ENCODE measurements at places on chromosomes 13 and 19.

DNA sequence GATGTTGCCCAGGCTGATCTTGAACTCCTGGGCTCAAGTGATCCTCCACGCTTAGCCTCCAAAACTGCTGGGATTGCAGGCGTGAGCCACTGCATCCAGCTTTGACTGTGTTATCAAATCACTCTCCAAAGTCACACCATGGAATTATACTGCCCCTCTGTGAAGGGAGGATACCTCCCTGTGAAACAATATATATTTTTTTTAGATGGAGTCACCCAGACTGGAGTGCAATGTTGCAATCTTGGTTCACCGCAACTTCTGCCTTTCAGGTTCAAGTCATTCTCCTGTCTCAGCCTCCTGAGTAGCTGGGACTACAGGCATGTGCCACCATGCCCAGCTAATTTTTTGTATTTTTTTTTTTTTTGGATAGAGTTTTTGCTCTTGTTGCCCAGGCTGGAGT is 7.7 kb downstream of the TYK2 start:
- DNase-seq: no peak

- DNase-seq: no peak
These were observed 9.2 kb downstream of the LGALS4 start for GRCh38 chr19:38803543-38803942.

DNA sequence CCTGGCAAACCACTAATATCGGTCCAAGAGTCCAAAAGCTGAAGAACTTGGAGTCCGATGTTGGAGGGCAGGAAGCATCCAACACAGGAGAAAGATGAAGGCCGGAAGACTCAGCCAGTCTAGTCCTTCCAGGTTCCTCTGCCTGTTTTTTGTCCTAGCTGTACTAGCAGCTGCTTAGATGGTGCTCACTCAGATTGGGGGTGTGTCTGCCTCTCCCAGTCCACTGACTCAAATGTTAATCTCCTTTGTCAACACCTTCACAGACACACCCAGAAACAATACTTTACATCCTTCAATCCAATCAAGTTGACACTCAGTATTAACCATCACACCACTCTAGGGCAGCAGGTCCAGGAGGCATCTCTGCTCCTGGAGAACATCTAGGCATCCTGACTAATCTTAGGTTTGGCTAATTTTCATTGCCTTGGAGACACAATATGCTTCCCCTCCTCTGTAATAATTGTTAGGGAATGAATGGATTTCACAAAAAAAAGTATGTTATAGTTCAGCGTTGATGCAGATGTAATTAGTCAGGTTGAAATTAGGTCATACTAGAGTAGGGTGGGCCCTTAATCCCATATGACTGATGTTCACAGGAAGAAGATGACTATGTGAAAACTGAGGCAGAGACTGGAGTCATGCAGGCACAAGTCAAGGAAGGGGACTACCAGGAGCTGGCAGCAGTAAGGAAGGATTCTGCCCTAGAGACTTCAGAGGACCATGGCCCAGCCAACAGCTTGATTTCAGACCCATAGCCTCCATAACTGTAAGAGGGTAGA is 183.4 kb downstream of the RBM26 start:
- DNase-seq: no peak

DNA sequence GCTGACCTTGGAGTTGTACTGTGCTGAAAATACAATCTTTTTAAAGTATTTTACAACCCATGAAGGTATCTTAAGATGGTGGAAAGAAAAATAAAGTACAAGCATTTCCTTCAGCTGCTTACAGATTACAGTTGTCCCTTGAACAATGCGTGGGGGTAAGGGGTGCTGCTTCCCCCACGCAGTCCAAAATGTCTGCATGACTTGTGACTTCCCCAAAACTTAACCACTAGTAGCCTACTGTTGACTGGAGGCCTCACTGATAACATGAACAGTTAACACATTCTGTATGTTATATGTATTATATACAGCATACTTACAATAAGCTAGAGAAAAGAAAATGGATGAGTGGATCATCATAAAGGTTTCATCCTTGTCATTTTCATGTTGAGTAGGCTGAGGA is 45.3 kb upstream of the ZNF599 start:
- no peak for DNase-seq

- no peak for DNase-seq
These were observed 8.5 kb downstream of the MIDN start for GRCh38 chr19:1256646-1257474.

DNA sequence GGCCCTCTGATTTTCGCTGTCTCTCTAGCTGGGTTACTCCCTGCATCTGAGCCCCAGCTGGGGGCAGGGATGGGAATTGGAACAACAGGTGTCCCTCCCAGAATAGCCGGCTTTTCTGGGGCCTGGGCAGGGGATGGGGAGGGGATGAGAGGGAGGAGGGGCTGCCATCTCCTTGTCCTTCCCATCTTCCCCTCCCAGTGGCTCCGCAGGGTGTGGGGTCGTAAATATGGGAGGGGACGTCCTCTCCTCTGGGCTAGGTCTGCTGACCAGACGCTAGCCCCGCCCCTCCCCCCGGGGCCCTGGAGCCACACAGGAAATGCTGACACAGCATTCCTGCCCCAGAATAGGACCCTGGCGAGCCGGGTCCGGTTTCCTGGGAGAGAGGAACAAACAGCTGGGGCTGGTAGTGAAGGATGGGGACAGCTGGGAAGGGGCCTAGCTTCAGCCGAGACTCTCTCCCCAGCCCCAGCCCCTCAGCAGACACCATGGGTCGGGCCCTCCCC is 1.1 kb downstream of the RYR1 start:
- no peak for DNase-seq

DNA sequence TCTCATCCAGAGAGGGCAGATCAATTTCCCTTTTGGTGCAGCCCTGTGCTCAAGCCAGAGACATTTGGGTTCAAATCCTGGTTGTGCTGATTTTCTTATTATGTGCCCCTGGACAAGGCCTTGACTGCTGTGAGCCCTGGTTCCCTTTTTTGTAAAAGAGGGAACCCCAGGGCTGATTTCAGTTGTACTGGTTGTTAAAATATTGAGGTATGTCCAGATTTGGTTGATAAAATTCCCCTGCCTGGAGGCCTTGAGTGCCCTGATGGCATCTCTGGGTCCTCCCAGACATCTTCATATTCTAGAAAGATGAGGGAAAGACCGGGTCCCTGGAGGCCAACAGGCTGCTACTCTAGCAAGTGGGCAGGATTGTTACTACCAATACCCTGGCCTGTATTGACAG is 14.4 kb upstream of the PLAUR start:
- DNase-seq: no peak

DNA sequence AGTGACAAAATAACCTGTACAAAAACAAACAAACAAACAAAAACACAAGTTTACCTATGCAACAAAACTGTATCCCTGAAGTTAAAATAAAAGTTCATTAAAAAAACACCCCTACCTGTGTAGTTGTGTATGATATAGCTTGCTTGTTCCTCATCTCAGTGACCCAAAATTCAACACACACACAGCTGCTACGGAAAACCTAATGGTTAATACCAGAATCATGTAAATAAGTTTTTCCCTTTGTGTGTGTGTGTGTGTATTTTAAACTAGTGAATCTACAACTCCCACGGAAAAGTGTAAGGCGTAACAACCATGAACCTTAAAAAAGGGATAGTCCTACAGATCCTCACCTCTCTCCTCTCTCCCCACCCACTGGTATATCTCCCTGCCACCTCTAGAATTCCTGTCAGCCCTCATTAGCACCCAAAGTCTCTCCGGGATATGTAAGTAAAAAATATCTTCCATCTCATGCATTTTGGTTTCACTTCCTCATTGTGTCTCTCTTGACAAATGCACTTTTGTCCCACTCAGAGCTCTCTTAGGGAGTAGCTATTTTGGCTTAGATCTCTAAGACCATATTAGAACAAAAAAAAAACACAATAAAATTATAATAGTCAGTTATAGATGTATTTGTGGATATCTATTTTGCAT is 2236.5 kb downstream of the PCDH9 start:
- no peak for DNase-seq

GRCh38 chr13:50829896-50830295 is 13.6 kb downstream of the DLEU7 start:
- DNase-seq: no peak

DNA sequence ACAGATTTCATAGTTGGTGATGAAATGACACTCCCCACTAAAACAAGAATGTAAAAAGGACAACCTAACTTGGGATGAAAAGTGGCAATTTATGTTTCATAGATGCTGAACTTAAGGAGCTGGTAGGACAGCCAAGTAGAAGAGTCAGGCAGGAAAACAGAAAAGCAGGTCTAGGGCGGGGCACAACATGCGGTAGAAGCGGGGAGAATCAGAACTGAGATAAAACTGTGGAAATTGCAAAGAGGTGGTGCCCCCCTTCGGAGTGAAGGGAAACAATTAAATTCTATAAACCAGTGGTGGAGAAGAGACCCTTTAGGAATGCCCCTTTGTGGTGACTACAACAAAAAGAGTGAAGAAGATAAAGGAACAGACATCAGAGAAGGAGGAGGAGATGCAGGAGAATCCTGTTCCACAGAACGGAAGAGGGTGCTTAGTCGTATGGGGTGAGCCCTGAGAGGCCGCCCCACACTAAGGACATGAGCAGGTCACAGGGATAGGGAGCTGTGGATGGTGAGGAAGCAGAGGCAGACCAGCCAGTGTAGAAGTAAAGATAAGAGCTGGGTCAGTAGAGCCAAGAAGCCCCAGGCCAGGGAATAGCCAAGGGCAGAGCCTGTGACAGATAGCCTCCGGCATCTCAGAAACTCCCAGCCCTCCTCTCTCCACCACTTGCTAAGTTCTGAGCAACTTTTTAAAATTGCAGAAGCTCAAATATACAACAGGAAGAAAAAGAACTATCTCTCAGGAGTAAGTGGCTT is 100.3 kb upstream of the DOCK9 start:
- no peak for DNase-seq

DNA sequence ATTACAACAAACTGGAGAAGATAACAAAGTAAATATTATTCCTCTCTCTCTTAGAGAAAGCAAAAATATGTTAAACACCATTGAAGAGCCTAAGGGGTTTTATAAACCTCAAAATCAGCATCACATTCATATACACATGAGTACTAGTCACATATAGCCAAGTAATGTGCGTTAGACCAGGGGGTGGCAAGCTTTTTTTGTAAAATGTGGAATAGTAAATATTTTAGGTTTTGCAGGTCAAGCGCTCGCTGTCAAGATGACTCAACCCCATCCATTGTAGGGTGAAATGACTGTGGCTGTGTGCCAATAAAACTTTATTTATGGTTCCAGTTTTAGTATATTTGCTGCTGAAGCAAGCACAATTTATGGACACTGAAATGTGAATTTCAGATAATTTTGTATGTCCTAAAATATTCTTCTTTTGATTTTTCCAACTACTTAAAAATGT is 21.7 kb downstream of the RFX2 start:
- no peak for DNase-seq

DNA sequence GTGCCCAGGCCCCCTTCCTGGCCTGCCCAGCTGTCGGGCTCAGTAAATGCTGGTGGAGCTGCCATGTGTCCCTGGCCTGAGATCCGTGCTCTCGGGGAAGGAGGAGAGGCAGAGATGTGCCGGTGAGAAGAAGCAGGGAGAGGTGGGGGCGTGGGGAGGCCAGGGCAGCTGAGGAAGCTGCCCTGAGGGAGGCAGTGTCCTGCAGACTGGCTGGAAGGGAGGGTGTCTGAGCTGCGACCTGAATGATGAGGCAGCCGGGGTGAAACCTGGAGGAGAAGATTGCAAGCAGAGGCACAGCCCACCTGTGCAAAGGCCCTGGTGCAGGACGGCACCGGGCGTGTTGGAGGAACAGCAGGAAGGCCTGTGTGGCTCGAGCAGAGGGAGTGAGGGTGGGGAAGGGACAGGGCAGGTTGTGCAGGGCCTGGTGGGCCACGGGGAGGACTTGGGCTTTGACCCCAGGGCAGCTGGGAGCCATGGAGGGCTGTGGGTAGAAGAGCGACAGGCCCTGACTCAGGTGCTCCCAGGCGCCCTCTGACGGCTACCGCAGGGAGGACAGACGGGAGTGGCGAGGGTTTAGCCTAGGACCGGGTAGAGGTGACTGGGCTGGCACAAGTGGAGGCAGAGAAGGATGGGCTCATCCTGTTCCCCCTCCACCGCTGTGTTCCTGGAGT is 14.0 kb upstream of the CELF5 start:
- peak; percentile 55 for DNase-seq

DNA sequence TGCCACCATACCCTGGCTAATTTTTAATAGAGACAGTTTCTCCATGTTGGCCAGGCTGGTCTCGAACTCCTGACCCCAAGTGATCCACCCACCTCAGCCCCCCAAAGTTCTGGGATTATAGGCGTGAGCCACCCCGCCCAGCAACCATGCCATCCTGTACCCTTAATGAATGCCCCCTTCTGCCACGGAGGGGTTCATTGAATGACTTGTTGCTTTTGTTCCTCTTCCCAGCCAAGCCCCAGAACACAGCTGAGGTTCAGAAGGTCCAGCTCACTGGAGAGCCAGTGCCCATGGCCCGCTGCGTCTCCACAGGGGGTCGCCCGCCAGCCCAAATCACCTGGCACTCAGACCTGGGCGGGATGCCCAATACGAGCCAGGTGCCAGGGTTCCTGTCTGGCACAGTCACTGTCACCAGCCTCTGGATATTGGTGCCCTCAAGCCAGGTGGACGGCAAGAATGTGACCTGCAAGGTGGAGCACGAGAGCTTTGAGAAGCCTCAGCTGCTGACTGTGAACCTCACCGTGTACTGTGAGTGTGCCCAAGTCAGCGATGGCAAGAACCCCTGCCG is 6.0 kb downstream of the PVR start:
- no peak for DNase-seq

DNA sequence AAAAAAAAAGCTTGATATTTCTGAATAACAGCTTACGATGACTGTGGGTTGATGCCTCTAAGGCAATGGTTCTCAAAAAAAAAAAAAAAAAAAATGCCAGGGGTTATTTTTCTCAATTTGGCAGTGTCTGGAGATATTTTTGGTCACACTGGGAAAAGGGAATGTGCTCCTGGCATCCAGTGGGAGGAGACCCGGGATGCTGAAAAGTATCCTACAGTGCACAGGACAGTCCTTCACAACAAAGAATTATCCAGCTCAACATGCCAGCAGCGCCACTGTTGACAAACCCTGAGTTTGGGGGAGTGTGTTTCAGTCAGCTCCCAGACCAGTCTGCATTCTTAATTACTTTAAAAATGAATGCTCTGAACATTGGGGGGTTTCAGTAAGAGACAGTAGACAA is 54.5 kb downstream of the FLT3 start:
- no peak for DNase-seq

GRCh38 chr19:10003271-10003670 is 7.0 kb downstream of the COL5A3 start:
- no peak for DNase-seq

- DNase-seq: no peak
These were observed 54.4 kb downstream of the DIAPH3 start for GRCh38 chr13:60109285-60109684.

- DNase-seq: no peak
These were observed 35.0 kb upstream of the ALOX5AP start for GRCh38 chr13:30700364-30700763.
